ENCODE measurements at places on chromosomes 16 and 17. TPM values are rescaled to one million over a fixed set of nuclear protein-coding genes. Genes with fewer than 3 reads are reported as not detected.

GNG13 gene
- total RNA-seq, result not detected

DNA sequence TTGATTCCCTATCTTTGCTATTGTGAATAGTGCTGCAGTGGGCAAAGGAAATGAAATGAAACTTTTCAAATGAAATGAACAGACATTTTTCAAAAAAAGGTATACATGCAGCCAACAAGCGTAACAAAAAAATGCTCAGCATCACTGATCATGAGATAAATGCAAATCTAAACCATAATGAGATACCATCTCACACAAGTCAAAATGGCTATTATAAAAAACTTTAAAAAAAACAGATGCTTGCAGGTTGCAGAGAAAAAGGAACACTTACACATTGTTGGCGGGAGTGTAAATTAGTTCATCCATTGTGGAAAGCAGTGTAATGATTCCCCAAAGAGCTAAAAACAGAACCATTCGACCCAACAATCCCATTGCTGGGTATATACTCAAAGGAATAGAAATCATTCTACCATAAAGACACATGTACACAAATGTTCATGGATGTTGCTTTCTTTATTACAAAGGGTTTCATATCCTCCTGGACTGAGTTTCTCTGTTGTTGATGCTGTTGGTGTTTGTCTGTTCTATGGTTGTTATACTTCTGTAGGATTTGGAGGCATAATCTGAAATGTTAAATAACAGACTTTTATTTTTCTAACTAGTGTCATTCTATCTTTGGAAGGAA, 99.3 kb upstream of the SOX9 start:
- H3K27ac ChIP-seq, result no peak overlapping the region
- no peaks in the 10 kb centered on the region for H3K4me1 ChIP-seq
- no peaks in the 10 kb centered on the region for H3K27me3 ChIP-seq

GRCh38 chr16:89448656-89449055, 41.7 kb downstream of the ANKRD11 start:
- H3K27ac ChIP-seq, result no peak overlapping the region
- no peaks in the 10 kb centered on the region for H3K27me3 ChIP-seq
- H3K4me3 ChIP-seq, result no peak overlapping the region
- peak; percentile 55 for DNase-seq

- H3K4me1 ChIP-seq, result peaks cover 2% of the 10 kb centered on the region
- H3K36me3 ChIP-seq, result no peaks in the 10 kb centered on the region
- H3K27me3 ChIP-seq, result no peaks in the 10 kb centered on the region
- no peak overlapping the region for H3K27ac ChIP-seq
Measured at GRCh38 chr16:14018851-14019250, 52.3 kb upstream of the MRTFB start.

DNA sequence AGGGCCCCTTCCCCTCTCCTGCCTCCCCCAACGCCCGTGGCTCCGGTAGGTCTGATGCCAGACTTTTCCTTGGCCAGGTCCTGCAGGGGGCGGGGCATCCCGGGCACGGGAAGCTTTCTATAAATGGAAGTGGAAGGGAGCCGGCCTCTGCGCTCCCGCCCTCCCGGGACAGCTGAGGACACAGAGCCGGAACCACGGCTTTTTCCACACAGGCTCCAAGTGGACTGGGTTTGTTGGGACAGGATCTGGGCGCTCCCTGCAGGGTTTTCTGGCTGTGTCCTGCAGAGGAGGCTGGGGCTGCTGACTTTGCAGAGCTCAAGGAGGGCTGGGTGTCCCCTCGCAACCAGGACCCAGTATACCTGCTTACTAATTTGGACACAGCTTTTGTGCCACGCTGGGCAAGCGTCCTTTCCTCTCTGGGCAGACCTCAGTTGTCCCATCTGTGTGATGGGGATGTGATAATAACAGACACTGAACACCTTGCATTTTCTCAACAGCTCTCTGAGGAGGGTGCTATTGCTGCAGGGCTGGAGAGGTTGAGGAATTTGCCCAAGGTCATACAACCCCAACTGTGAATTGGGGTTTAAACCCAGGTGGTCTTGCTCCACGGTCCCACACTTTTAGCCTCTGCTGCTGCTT, 1.8 kb downstream of the TNS4 start:
- peaks cover 10% of the 10 kb centered on the region for H3K4me1 ChIP-seq
- H3K4me3 ChIP-seq, result no peak overlapping the region
- peak; percentile 90 for DNase-seq

DNA sequence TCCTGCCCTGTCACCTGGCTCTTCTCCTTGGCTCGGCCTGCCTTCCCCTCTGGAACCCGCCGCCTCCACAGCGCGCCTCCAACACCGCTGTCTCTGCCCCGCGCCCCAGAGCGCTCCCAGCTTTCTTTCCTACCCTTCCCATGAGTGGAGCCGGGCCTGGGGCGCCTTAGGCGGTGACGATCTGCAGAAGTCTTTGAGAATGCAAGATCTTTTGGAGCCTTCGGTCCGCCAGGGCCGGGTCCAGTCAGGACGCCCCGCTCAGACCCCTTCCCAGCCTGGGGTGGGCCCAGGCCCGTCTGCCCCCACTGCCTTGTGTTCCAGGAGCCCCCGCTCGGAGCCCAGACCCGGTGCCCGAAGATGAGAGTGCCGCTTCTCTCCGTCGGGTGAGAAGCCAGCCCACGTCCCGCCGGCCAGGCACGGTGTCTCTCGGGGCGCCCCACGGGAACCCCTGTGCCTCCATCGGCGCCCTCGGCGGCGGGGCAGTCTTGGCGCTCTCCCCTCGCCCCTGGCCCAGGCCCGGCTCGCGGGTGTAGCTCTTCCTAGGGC, 40.0 kb downstream of the MRM1 start:
- peak overlapping the region; percentile 49 for H3K4me3 ChIP-seq
- H3K4me1 ChIP-seq, result peaks cover 12% of the 10 kb centered on the region
- DNase-seq, result no peak
- H3K27ac ChIP-seq, result no peak overlapping the region
- peaks cover 100% of the 10 kb centered on the region for H3K27me3 ChIP-seq
- H3K36me3 ChIP-seq, result no peaks in the 10 kb centered on the region

DNA sequence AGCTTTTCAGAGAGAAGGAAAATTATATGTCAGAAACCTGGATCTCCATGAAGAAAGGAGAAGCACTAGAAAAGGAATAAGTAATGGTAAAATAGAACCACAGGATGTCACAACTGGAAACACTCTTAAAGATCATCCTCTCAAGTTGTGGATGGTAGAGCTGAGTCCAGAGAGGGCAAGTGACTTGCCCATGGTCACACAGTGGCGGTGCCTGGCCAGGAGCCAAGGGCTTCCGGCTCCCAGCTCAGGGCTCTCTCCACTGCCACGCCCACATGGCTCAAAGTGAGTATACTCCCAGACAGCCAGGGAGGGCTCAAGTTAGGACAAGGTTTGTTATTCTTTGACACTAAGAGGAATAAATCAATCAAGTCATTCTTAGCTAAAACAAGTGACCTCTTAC, 159.8 kb downstream of the COPRS start:
- H3K27me3 ChIP-seq, result no peaks in the 10 kb centered on the region
- H3K36me3 ChIP-seq, result no peaks in the 10 kb centered on the region
- no peak overlapping the region for H3K4me3 ChIP-seq
- no peak overlapping the region for H3K27ac ChIP-seq
- no peak for DNase-seq

- H3K4me1 ChIP-seq, result no peaks in the 10 kb centered on the region
- H3K4me3 ChIP-seq, result no peak overlapping the region
- H3K27ac ChIP-seq, result no peak overlapping the region
- DNase-seq, result no peak
- H3K36me3 ChIP-seq, result peaks cover 43% of the 10 kb centered on the region
- no peaks in the 10 kb centered on the region for H3K27me3 ChIP-seq
Measured at GRCh38 chr17:82439829-82440365, 10.7 kb downstream of the CYBC1 start.

- H3K27ac ChIP-seq, result no peak overlapping the region
- H3K4me3 ChIP-seq, result no peak overlapping the region
- H3K27me3 ChIP-seq, result peaks cover 13% of the 10 kb centered on the region
- H3K4me1 ChIP-seq, result no peaks in the 10 kb centered on the region
- DNase-seq, result no peak
Measured at GRCh38 chr16:87070657-87071056, 246.5 kb downstream of the C16orf95 start.

DNA sequence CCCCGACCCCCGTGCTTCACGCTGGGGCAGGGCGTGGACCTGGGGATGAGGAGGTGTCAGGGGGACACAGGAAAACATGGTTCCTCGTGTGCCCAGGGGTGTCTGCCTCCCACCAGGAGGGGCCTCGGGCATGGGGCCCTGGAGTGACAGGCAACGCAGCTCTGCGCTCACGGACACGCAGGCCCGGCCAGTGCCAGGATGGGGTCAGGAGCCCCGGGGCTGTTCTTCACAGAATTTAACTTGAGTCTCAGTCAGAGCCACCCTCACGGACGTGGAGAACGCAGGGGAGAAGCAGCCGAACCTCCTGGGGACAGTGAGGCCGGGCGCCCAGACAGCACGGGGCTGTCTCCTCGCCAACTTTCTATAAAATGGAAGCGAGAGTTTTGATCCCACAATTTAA, 16.7 kb downstream of the UNKL start:
- H3K4me3 ChIP-seq, result no peak overlapping the region
- H3K27ac ChIP-seq, result no peak overlapping the region

DNA sequence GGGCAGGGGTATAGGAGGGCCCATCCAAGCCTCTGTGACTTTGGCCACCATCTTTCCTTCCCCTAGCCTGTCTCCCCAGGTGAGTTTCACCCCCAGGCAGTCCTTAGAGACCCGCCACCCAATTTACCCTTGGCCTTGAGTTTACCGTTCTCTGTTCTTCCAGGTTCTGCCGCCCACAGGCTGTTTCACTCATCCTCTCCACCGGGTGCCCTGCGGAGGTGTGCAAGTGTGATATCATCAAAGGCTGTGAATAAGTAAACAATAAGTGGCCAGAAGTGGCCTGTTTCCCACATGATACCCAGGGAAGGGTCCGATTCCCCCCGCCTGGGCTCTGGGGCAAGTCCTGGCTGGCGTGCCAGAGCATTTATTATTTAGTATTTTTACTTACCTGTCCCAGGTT, 15.1 kb upstream of the TLCD3B start:
- no peaks in the 10 kb centered on the region for H3K4me1 ChIP-seq
- no peaks in the 10 kb centered on the region for H3K27me3 ChIP-seq
- H3K4me3 ChIP-seq, result no peak overlapping the region
- H3K36me3 ChIP-seq, result no peaks in the 10 kb centered on the region
- H3K27ac ChIP-seq, result no peak overlapping the region

GRCh38 chr17:51761105-51761504, 397.4 kb downstream of the CA10 start:
- H3K27me3 ChIP-seq, result peaks cover 30% of the 10 kb centered on the region
- H3K27ac ChIP-seq, result no peak overlapping the region
- no peak overlapping the region for H3K4me3 ChIP-seq
- no peaks in the 10 kb centered on the region for H3K36me3 ChIP-seq
- DNase-seq, result no peak

DNA sequence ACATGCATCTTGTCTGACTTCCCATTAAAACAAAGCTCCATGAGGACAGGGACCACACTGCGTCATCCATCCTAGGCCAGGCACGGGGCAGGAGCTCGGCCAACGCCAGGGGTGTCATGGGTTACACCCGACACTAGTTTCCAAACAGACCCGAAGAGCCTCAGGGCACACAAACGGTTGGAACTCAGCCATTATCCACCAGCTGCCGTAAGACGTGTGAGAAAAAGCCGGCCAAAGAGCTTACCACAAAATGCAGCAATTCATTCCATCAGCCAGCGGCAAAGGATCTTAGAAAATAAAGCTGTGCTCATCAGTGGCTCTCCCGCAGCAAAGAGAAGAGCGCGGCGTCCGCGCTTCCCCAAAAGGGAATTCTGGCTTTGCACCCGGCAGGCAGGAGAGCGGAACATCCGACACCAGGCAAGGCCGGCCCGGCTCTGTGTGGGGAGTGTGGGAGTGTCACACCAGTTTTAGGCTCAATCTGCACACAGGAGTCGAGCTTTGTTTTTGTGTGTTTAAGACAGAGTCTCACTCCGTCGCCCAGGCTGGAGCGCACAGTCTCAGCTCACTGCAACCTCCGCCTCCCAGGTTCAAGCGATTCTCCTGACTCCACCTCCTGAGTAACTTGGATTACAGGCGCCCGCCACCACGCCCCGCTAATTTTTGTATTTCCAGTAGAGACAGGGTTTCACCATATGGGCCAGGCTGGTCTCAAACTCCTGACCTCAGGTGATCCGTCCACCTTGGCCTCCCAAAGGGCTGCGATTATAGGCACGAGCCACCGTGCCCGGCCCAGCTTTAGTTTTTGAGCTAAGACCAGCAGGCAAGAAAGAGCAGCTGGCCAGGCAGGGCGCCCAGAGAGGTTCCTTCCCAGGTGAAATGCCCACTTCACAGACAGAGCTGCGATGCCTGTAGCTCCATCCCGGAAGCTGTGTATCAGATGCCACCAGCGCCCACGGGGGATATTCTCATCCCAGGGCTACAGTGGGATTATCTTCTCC, 1.5 kb downstream of the SLC38A8 start:
- no peak overlapping the region for H3K27ac ChIP-seq
- no peaks in the 10 kb centered on the region for H3K36me3 ChIP-seq
- no peaks in the 10 kb centered on the region for H3K27me3 ChIP-seq
- no peak for DNase-seq

DNA sequence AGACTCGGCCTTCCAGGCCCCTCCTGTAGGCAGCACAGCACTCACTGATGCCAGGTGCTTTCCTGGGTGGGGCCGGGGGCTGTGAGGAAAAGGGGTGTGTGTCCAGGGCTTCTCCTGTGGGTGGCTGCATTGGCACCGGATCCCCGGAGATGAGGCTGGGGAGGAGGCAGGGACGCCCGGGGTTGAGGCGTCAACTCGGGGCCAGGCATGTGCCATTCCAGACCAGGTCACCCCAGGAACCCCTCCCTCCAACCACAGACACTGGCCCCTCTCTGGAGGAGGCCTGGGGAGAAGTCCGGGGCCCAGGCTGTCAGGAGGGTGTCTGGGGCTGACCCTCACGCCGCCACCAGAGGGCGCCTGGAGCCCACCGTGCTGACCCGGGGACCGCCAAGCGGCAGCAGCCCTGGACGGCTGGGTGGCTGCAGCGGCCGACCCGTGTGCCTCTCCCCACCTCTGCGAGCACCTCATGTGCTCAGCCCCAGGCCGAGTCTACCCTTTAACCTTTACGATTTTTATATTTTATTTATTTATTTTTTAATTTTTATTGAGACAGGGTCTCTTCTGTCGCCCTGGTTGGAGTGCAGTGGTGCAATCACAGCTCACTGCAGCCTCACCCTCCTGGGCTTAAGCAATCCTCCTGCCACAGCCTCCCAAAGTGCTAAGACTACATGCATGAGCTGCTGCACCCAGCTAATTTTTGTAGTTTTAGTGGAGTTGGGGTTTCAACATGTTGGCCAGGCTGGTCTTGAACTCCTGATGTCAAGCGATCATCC, 3.2 kb upstream of the METRN start:
- H3K4me1 ChIP-seq, result peaks cover 23% of the 10 kb centered on the region
- no peak overlapping the region for H3K27ac ChIP-seq
- H3K27me3 ChIP-seq, result peaks cover 37% of the 10 kb centered on the region
- DNase-seq, result peak; percentile 78

GRCh38 chr16:51071326-51071725, 79.7 kb downstream of the SALL1 start:
- no peak overlapping the region for H3K4me3 ChIP-seq
- H3K36me3 ChIP-seq, result no peaks in the 10 kb centered on the region
- no peaks in the 10 kb centered on the region for H3K4me1 ChIP-seq
- H3K27ac ChIP-seq, result no peak overlapping the region
- peaks cover 4% of the 10 kb centered on the region for H3K27me3 ChIP-seq
